ENCODE measurements at places on chromosomes 5 and 9.

DNA sequence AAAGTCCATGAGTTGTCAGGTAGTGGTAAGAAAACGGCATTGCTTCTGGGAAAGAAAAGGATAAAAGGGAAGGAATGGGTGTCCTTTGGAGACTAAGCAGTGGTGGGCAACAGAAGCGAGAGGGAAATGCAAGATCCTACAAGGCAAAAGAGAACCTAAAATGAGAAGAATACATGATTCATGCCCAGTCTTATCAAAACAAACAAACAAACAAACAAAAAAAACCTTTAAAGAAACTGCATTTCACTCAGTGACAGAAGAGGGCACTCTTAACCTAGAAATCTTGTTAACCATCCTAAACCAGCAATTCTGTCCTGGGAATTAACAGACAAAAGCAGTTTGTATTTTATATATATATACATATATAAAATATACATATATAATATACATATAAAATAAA is 88.5 kb downstream of the SUSD1 start:
- no peak for DNase-seq

DNA sequence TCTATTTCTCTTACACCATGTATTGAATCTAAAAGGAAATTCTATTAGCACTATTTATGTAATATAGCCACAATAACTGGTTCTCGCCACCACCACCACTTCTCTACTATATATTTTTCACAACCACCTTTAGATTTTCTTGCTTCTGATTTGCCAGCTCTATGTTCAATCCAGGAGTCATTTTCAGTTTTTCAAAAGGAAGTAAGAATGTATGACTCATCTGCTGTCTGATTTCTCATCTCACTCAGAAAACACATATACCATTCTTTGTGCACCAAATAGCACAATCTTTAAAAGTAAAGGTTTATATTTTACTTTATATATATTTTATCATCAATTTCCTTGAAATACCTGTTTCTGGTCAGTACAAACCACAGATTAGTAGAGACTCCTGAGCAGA is 1127.5 kb downstream of the TAF11L14 start:
- DNase-seq = no peak

- no peak for DNase-seq
These were observed 3.9 kb upstream of the TMEM171 start for GRCh38 chr5:73116506-73116905.

DNA sequence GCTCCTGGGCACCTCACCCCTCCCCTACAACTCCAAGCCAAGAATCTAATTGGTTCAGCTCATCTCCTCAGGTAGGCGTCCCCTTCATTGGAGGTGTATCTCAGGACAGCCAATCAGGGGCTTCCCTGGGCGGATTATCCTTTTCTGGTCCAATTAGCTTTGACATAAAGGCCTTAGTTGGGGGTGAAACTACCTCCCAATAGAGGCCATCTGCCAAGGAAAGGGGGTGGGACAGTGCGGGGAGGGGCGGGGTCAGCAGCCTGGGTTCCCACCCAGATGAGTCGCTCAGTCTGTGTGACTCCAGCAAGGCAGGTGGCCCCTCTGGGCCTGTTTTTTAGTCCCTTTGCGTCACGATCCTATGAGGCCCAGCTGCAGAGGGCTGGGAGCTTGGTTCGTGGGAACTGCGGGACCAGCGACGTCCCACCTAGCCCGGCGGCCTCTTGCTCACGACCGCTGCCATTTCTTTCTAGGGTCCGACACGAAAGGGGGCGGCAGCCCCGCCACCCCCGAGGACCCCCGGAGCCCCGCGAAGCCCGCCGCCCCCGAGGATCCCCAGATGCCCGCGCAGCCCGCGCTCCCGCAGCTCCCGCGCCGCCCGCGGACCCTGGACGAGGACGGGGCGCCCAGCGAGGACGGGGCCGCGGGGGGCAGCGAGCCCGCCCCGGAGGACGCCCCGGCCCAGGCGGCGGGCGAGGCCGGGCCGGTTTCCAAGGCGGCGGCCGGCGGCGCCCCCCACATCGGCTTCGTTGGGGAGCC is 8.9 kb downstream of the PRRT1B start:
- no peak for DNase-seq

DNA sequence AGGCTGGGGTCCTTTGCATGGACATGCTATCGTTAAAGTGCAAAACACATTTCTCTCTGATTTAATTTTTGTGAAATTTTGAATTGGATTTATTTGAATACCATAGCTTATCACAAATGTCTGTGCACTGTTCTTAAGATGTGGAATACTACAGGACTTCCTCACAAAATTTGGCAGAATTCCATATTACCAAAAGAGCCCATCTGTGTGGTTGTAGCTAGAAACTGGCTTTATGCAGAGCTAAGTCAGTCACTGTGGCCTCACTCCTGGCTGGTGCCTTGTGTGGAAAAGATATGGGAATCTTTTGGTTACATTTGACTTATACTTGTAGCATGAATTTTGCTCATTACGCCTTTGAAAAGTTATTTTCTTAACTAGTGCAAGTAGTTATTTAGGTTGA is 35.5 kb downstream of the ACO1 start:
- no peak for DNase-seq

DNA sequence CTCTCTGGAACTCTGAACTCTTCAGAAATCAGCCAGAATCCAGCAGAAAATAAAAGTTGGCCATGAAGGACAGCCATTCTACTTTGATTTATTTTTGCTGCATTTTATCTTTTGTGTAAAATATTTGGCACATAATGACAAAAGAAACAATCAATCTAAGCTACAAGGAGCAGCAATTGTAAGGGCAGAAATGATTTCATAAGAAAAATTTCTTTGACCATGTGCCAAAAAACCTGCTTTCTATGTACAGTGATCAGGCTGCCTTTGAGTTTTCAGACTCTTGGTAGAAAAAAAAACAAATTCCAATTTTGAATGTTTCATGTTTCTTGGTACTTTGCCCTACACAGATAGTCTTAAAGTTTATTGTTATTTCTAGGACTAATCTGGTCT is 69.8 kb upstream of the SLC1A3 start:
- DNase-seq = no peak

- DNase-seq = no peak
These were observed 27.9 kb downstream of the SEMA6A start for GRCh38 chr5:116546743-116547124.

DNA sequence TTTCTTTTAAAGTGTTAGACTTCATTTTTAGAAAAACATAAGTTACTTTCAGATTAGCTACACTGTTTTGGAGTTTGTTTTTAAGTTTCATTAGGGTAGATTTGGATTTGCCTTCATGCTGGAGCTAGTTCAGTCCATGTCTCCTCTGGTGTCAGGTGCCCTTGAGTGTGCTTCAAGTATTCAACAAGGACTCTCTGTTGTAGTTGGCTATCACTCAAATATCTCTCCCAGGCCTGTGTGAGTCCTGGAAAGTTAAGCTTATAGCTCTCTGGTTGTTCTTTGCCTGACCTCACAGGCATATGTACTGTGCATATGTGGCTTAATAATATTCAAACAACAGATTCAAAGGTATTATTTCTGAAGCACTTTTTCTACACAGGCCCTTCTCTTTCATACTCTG is 45.4 kb downstream of the PTBP3 start:
- DNase-seq = no peak

DNA sequence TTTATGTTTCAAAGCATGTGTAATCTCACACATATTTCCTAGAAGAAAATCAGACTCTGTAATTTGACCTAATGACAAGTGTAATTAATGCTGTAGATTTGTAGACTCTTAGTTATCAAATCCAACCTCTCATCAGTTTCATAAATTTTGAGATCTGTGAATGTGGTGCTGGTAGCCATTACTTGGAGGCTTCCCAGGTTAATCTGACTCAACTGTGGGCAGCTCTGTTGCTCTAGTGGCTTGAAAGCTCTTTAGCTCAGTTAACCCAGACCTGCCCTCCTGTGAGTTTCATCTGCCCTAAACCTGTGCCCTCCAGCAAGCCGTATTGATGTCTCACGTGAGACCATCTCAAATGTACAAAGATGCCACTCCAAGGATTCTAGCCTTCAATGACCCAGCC is 323.4 kb downstream of the FBXL7 start:
- no peak for DNase-seq

DNA sequence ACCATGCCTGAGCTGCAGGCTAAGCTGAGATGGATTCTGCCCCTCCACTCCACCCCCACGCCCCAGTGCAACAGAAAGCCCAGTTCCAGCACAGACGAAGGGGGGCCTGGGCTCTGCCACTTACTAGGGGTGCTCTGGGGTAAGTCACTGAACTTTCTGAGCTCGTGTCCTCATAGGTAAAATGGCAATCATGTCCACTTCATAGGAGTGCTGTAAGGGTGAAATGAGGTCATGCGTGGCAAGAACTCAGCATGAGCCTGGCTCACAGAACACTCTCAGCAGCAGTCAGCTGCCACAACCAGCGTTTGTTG is 8.4 kb upstream of the PSD2 start:
- no peak for DNase-seq

GRCh38 chr9:26510137-26510536 is 382.5 kb downstream of the CAAP1 start:
- DNase-seq = no peak

DNA sequence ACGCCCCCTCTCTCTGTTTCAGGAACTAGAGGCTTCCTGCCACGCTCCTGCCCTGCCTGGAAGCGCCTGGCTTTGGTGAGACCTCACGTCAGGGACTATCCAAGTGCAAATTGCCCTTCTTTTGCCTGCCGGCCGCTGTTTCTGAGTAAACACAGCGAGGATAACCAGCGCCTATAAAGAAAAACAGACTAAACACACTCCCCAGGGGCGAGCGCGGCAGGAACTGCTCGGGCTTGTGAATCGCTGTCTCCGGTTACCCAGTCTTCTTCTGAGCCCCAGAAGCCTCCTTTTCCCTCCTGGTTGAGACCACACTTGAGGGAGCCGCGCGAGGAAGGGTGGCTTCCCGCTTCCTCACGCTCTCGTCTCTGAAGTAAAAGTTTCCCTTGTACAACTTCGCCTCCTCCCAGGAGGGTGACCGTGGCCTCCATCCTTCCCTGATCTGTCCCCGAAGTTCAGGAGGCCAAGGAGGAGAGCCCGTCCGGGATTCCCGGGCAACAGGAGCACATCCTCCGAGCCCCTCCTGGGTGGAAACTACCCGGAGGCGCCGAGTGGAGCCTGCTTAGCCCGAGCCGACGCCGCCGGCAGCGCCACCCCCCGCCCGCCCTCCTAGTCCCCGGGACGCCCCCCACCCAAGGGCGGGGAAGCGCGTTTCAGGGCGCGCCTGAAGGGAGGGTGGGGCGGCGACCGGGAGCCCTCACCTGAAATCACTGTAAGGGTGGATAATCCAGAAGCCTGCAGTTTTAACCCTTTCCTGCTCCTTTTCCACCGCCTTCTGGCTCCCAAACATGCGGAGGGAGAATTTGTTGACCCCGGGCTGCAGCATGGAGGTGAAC is 993 bp downstream of the HCN1 start:
- DNase-seq = no peak

- peak; percentile 22 for DNase-seq
These were observed 31.8 kb upstream of the C7 start for GRCh38 chr5:40877371-40877988.

DNA sequence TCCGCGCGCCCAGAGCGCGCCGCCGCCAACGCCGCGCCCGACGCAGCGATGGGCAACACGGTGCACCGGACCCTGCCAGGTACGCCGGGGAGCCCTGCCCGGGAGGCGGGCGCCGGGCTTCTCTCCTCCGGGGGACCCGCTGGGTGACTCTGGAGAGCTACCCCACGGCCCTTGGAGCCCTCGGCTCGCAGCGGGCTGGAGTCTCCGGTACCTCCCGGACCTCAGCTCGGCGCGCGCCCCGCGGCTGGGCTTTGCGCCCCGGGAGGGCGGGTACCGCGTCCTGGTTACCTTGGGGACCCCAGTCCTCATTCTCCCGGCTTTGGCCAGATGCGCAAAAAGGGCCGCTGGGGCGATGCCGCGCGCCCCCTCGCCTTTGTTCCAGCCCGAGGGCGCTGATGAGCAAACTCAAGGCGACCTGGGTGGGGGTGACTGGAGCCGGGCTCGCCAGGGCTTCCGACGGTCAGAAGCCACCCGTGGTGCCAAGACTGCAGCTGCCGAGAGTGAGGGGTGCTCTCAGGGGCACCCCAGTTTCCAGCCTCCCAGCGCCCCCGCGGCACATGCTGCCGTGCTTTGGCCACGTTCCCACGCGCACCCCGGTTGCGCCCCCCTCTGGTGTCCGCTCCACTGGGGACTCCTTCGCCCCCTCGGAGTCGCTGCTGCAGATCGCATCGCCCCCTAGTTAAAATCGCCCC is 442 bp downstream of the NEURL1B start:
- peak; percentile 4 for DNase-seq

DNA sequence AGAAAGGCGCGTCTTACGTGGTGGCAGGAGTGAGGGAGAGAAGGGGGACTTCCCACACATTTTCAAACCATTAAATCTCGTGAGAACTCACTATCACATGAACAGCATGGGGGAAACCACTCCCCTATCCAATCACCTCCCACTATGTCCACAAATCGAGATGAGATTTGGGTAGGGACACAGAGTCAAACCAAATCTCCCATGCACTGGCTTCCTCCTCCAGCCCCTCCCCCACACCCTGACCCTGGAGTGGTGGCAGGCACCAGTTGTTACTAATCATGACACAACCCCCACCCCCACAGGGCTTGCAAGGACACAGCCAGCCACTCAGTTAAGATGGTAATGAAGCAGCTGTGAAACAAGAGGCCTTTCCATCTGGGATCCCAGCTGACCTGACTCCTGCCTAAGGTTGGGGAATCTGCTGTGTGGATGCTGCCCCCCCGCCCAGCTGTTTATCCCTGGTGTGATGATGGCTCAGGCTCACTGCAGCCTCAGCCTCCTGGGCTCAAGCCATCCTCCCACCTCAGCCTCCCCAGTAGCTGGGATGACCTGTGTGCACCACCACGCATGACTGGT is 57.1 kb upstream of the FUBP3 start:
- peak; percentile 8 for DNase-seq

- peak; percentile 37 for DNase-seq
These were observed 99.3 kb downstream of the ACTBL2 start for GRCh38 chr5:57383093-57383861.

- no peak for DNase-seq
These were observed 148.0 kb downstream of the FGF1 start for GRCh38 chr5:142537938-142538337.

GRCh38 chr5:24331531-24331930 is 313.2 kb downstream of the CDH10 start:
- no peak for DNase-seq

- DNase-seq = peak; percentile 14
These were observed 3.4 kb downstream of the ADGRD2 start for GRCh38 chr9:124453586-124454191.

DNA sequence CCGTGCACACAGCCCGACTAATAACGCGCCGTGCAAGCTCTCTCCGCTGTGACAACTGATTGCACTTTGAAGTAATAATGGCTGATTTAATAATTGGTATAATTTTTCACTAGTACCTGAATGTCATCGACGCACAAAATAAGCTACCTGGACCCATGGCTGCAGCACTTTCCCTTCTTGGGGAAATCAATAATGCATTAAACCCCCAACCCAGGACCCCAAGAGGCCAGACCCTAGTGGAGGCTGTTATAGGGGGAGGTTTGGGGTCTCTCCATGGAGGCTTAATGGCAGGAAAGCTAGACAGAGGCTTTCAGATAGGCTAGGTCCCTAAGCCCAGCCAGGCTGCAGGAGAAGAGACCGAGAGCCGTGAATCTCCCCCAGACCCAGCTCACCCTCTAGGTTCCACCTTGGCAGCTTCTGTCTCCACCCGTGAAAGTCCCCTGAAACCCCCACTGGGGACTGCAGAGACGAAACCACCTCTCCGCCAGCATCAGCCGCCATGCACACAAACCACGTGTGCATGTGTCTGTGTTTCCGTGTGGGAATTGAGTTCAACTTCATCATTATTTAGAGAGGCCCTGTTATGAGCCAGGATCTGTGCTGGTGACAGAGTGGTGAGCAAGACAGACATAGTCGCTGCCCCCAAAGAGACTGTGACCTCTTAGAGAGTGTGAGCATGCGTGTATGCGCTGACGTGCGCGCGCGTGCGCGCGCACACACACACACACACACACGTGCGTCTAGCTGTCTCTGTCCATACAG is 168.6 kb upstream of the MVB12B start:
- no peak for DNase-seq
